Activated naive CD4-positive, alpha-beta T cell (primary cell): ENCODE measurements at places on chromosomes 1 and 21.

DNA sequence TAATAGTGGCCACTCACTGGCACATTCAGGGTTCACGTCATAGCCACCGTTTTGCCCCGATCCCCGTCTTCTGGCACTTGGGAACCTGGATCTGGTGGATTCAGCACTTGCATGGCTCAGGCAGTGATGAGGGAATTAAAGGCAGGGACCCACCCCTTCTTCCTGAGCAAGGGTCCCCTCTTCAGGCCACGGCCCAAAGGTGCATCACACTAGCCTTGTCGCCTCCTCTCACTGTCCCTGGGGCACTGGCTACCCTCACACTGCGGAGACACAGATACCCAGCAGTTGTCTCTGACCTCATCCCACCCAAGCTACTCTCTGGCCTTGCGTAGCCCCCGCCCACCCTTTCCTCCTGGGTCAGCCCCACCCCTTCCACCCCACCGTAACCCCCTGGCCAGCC lies 19.9 kb upstream of the LDLRAP1 start:
- no peak for DNase-seq

DNA sequence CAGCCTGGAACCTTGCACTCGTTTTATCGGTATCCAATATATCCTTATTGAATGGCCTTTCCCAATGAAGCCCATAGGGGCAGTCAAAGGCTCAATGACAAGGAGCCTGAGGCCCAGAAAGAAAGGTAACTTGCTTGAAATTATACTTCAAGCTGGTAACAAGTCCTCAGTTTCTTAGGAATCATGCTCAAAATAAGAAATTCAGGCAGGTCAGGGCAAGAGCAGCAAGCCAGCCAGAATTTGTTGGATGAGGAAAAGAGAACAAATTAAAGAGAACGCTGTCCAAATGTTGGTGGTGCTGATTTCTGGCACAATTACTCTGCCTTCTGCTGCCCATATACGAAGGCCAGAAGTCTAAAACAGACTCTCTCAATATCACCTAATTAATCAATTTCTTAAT lies 77.6 kb downstream of the DDX20 start:
- DNase-seq: no peak

- DNase-seq: no peak
Measured at GRCh38 chr1:167650269-167651160, 20.5 kb downstream of the RCSD1 start.

GRCh38 chr1:2477791-2478499 lies 1.9 kb downstream of the PLCH2 start:
- DNase-seq: no peak

GRCh38 chr1:27307874-27308598 lies 13.9 kb upstream of the TMEM222 start:
- no peak for DNase-seq

DNA sequence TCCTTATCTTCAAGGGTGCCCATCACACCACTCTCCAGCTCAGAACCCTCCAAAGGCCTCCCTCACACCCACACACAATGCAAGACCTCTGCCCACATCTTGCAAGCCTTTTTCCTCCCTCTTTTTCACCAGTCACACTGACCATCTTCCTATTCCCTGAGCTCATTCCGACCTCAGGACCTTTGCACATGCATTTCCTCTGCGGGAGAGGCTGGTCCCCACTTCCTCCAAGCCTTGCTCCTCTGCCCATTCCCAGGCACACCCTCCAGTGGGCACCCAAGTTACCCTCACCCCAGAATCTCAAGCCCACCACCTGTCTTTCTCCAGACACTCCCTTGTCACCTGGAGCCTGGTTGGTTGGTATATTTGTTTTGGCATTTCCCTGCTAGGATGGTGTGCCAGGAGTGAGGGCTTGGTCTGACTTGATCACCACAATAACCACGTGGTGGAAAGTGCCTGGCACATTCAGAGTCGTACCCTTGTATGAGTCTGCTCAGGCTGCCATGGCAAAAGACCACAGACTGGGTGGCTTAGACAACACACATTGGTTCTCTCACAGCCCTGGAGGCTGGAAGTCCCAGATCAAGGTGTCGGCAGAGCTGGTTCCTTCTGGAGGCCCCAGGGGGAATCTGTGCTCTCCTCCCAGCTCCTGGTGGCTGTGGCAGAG lies 13.2 kb downstream of the MX2 start:
- no peak for DNase-seq

- DNase-seq: no peak
Measured at GRCh38 chr1:72166426-72166825, 115.9 kb downstream of the NEGR1 start.
